ENCODE measurements at places on chromosomes 13 and 19.

GRCh38 chr19:53977991-53978731 lies 13.3 kb upstream of the CACNG6 start:
- peak; percentile 89 for DNase-seq

DNA sequence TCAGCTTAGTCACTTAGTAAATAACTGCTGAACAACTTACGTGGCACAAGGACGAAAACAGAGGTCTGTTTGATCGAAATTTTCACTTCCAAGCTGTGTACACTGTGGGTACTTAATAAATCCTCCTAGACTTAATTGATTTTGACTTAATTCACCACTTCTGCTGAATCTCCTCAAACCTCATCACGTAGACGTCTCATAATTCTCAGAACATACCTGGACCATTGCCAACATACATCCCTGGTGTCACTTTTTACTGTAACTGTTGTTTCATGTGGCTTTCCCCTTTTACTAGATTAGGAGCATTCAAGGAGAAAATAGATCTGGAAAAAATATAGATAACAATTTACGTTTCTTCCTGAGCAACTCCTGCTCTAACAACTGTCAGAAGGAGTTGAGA lies 105.0 kb downstream of the MBNL2 start:
- no peak for DNase-seq

- DNase-seq = no peak
Observed at GRCh38 chr13:64778002-64778401, 2452.1 kb downstream of the PCDH9 start.

- no peak for DNase-seq
Observed at GRCh38 chr13:47112205-47112902, 215.5 kb upstream of the HTR2A start.

DNA sequence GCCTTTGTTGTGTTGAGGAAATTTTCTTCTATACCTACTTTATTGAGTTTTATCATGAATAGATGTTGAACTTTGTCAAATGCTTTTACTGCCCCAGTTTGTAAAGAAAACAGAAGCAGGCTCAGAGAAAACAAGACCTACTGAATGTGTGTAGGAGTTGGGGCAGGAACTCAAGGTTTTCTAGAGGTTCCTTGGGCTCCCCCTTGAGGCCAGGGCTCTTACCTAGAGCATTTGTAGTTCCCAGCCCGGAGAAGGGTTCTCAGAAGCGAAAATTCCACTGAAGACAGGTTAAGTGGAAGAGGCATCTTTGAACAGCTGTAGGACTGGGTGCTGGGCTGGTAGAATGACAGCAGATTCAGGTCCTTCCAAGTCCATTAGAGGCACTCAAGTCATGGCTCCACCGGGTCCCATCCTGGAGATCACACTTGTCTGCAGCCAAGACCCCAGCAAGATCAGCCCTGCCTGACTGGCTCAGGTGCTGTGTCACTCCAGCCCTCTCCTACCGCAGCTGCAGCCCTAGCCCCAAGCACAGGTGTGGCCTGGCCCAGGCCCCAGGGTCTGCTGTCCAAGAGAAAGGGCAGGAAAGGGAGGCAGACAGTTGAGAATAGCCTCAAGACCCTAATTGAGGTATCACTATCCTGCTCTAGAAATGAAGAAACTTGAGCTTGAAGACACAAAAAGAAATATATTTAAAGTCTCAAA lies 425.5 kb downstream of the PCDH20 start:
- no peak for DNase-seq

GRCh38 chr13:45179428-45179827 lies 21.4 kb downstream of the KCTD4 start:
- DNase-seq = no peak

DNA sequence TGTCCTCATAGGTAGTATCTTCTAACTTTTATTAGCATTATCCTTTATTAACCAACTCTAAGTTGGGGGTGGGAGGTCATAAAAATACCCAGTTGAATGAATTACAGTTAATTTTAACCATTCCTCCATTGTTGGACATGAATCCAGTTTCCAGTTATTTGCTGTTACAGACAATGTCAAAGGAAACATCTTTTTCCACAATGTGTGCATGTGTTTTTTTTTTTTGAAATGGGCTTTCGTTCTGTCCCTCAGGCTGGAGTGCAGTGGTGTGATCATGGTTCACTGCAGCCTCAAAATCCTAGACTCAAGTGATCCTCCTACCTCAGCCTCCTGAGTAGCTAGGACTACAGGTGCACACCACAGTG lies 32.0 kb downstream of the KLF5 start:
- no peak for DNase-seq

- DNase-seq = no peak
Observed at GRCh38 chr13:113855012-113855921, 8.6 kb downstream of the GAS6 start.

Measured in anterior cingulate cortex (tissue), 58 donors.